ENCODE measurements at places on chromosomes 1 and 21.

DNA sequence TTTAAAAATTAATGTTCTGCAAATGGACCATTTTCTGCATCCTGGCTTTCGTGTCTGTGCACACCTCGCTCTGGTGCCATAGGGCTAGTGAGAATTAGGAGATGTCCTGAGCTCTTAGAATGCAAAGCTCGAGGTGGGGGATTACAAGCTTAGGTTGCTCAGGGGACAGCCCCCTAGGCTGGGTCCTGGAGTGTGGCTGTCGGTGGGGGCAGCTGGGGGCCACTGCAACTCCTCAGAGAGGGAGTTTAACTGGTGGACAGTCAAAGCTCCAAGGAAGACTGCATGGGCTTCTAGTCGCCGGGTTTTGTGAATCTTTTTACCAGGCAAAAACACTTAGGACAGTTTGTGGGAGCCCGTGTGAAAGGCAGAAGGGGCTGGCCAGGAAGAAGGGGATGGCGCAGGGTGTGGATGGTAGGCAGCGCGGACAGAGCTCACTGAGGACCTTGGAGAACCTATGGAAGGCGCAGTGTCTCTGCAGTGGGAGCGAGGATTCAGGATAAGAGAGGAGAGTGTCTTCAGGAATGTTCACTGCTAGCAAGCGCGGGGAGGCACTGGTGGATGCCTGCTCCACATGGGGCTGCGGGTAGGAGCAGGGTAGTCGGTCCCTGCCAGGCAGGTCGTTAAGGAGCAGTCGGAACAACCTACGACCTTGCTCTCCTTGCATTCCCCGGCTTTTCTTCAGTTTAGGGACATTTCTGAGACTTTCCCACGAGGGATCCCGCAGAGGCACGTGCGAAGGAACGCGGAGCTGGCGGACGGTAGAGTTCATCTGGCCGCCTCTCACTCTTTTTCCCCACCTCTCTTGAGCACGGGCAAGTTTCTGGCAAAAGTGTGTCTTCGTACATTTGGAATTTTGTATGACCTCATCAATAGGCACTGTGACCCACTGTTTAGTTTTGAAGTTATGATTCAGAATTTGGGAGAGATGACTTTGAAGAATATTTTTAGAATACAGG, 12.9 kb upstream of the KCNE1 start:
- no peak for DNase-seq

DNA sequence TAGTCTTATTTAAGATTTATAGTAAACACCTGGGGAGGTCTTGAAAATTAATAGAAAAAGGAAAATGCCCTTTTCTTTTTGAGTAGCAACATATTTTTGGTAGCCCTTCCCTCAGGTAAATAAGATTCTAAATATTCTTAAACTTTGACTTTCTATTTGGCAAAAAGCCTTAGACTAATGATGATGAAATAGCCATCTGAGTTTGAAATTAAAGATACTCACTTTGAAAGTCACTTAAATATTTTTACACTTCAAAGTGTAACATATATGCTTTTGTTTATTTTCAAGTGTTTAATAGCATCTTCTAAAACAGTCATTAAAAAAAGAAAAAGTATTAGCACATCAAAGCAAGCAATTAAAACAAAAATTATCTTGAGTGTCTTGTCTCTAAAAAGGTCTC, 135.1 kb downstream of the NEK7 start:
- DNase-seq: no peak

DNA sequence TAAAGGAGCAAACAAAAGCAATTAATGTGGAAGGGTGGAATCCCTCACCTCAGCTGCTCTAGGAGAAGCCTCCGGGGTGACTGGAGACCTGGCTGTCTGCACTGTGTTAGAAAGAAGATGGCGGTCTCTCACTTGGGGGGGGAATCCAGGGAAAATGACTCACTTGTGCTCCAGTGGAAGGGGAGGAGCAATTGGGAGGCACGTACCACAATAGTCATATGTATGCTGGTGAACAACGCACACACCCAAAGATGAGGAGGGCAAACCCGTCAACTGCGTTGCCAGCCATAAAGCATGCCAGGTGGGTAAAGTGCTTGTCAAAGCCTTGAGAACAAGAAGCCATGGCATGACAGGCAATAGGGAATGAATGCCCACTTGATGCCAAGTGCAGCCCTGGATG, 22.1 kb downstream of the PLEKHA6 start:
- no peak for DNase-seq

GRCh38 chr1:24181619-24182018, 5.5 kb downstream of the IFNLR1 start:
- no peak for DNase-seq

DNA sequence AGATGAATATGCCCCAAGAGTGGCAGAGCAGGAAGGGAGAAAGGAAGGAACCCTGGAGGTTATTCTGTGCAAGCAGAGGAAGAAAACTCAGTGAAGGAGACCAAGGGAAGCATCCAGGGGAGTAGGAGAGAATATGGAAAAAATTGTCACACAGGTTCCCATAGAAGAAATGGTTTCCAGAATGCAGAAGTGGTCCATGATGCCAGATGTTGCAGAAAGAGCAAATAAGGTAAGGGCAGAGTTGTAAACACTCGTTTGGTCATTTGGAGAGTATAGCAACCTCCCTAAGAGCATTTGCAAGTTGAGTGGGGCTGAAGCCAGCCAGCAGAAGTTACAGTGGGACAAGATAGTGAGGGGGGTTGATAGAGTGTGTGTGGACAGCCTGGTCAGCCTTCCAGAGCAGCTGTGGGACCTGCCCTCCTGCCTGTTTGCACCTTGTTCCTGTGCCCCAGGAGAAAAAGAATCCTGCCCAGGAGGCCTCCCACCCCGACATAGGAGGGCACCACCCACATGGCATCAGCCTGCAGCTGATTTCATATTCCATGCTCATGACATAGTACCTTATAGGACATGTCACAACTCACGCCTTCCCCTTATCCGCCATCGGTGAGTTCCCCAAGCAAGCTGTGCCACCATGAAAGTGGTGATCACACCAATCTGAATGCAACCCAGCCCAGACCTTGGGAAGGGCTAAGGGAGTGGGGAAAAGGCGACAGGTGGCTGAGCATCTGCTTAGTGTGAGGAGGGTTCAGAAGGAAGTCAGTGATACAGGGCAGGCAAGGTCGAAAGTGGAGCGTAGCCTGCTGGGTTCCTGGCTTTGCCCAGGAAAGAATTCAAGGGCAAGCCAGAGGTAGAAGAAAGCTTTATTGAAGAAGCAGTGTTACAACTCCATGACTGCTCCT, 8.2 kb upstream of the NEK2 start:
- no peak for DNase-seq

DNA sequence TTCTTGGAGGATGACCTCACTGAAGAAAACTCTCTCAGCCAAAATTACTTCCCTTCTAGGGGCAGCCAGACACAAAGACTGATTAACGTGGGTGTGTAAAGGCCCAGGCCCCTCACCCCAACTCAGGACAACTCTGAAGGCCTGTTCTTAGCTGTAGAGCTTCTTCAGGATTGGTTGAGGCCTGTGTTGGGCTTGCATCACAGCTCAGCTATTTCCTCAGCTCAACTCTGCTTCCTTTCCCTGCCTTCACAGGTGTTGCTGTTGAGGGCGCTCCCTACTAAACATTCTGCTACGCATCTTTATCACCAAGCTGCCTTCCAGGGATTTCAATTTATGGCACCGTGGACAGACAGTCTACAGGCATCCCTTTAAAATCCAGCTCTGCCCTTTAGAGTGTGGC, 36.8 kb downstream of the MAB21L3 start:
- no peak for DNase-seq
